ENCODE measurements at places on chromosomes 3 and 15.

DNA sequence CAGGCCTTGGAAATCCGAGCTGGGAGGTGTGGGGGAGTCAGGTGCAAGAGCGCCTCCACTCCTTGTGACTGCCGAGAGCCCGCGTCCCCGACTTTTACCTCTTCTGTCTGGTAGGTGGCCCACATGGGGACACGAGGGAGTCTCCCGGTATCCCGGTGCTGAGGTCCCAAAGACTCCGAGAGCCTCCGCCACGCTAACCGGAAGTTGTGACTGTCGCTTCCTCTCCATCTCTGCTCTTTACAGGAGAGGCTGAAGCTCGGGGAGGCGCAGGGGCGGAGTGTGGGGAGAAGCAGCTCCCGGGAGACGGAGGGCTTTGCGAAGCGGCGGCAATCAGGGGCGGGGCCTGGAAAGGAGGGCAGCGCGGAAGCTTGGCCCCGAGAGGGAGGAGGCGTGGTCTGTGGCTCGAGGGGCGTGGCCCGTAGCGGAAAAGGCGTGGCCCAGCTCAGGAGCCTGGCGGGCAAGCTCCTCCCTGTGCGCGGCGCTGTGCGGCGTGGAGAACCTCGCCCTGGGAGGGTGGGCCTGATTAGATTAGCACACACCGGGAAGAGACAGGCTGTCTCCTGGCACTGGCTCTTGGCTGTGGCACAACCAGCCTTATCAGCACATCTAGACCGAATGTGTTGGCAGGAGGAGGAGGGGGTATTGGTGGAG is 143.9 kb downstream of the GABRB3 start:
- no peak for DNase-seq

DNA sequence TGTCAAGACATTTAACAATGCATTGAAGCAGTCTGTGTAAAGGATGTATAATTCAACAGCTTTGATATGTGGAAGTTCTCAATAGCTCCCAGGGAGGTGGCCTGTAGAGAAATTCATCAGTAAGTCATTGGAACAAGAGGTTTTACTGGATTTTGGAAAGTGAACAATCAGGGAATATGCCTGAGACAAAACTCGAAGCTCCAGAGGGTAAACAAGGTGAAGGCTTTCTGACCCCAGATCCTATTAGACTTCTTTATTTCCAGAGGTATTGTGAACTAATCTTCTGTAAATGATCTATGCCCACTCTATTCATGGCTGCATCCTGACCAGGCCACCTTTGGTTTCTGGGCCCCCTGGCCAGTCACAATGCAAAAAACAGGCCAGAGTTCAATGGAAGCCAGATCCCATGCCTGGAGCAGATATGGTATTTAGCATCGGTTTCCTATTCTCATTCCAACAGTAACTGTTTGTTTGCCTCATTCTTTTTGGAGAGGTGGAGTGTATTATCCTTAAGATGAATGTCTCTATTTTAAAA is 177.3 kb downstream of the SATB1 start:
- DNase-seq: no peak

GRCh38 chr3:45491344-45491743 is 103.0 kb downstream of the LARS2 start:
- DNase-seq: no peak

- DNase-seq: no peak
These were observed 880 bp downstream of the NISCH start for GRCh38 chr3:52456169-52456799.

DNA sequence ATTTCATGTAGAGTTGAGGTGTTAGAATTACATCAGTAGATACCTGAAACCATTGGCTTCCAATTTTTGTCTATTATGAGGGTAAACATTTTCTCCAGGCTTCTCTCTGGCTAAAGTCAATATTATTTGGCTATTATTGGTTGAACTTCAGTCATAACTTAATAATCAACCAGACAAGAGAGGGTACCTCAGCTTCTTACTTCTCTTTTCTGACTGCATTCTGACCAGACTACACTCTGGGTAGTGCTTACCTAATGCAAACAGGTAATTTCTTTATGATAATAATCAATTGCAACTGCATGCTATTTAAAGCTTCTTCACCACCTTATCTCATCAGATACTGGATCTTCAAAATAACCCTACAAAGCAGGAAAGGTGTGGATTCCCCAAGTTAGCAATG is 85.1 kb downstream of the ANP32A start:
- DNase-seq: no peak

GRCh38 chr3:149717391-149718056 is 34.8 kb downstream of the COMMD2 start:
- DNase-seq: no peak

DNA sequence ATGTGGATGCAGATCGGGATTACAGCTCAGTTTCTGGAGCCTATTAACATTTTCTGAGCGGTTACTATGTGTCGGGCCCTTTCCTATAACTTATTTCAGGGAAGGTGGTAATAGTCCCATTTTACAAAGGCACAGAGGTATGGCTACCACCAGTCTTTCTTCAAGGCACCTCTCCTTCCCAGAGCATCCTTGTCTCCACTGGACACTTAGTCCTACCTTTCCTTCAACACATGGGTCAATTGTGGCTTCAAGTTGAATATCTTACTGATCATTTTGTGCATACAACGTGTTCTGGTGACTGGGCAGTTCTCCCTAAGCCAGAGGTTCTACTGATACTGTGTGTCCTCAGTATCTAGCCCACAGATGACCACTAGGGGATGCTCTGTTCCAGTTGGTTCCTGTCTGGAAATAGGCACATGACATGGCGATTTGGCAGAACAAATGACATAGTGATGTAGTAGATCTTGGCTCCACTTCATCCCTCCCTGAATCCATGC is 60.7 kb upstream of the CMTM8 start:
- no peak for DNase-seq

GRCh38 chr3:62134061-62134496 is 239.3 kb downstream of the FEZF2 start:
- DNase-seq: no peak

- DNase-seq: no peak
These were observed 6.2 kb downstream of the PAK6 start for GRCh38 chr15:40244961-40245523.

GRCh38 chr3:38826001-38826400 is 10.0 kb upstream of the SCN10A start:
- no peak for DNase-seq

DNA sequence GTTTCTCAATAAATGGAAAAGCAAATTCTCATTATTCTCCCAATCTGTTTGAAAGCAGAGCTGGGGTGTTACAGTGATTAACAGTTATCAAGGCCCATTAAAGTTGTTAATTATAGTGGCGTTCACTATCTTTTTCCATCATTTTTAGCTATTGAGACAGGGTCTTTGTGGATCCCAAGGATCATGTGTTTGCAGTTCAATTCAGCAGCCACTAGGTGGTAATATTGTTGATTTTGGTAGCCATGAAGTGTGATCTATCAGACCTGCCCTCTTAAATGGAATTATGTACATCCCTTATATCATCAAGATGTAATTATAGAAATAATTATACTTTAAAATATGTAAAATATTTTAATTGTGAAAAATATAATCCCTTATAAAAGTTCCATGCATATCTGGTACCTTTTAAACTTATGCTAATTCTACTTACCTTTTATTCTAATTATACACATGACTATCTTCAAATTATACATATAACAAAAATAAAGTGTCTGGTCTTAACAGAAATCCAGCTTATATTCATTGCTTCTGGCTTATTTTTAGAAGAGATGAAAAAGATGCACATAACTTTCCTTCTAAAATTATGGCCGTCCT is 126.4 kb downstream of the GREM1 start:
- DNase-seq: no peak

GRCh38 chr3:7290077-7290825 is 429.3 kb downstream of the GRM7 start:
- DNase-seq: no peak

- peak; percentile 28 for DNase-seq
These were observed 703 bp downstream of the PEAK1 start for GRCh38 chr15:77418966-77419835.

DNA sequence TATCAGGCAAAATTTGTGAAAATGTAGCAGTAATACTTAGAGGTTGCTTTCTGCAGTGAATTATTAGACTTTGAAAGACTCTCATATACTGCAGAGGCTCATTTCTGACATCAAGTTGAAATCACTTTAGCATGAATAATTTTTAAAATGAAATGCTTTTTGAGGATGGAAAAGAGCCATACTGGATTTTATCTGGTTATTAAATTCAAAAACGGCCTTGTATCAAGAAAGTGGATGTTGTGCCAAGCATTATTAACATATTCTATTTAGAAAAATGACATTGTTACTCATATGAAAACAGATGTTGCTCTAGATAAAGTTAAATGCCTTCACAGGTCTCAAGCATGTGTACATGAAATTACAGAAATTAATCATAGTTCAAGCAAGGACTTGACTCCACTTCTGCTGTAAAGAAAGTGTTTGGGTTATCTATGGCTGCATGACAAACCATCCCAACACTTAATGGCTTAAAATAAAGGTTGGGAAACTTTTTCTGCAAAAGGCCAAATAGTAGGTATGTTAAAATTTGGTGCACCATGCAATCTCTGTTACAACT is 64.5 kb upstream of the ZNF280D start:
- no peak for DNase-seq

DNA sequence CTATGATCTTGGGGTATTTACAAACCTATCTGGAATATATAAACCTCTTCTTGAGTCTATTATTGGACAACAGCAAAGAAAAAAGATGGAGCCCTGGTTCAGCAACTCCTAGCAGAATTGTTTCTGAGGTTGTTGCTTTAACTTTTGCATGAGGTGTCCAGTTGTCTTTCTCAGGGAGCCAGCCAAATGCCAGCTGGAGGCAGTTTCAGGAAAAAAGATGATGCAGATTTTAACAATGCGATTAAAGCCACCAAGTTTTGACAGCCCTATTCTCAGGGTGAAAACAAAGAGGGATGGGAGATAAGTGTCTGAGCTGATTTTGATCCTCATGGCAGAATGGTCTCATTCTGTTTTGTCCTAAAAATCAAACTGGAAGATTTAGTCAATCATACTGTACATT is 181.6 kb upstream of the RASGRP1 start:
- no peak for DNase-seq

DNA sequence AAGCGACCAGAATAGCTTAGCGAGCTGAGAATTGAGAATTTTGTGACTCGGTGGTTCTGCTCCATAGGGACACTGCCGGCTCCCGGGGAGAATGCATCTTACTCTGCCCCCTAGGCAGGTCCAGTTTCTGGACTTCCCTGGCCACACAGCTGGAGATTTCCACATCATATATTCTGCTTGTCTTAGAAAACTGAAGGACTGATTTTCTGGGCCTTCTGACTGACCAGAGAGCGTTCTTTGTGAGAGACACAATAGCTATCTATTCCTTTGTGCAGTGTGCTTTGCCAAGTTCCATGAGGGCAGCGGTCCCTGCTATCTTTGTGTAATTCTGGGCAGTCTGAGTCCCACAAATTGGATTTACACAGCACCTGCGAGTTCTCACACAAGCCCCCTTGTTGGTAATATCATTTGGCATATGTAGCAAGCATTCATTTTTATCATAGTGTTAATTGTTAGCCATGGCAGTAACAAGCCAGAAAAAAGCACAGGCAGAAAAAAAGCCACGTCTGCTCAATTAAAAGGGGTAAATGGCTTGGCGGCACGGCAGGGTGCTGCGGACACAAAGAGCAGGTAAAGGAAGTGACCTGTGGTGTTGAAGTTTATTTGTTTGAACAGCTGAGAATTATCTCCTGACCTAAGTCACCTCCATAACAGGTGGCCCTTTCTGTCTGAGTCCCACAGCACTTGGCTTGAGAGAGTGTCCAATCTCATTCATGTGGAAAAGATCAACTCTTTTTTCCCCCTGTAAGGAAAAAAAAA is 688.7 kb downstream of the TUSC7 start:
- DNase-seq: no peak

GRCh38 chr3:179558742-179559364 is 3.9 kb upstream of the ACTL6A start:
- no peak for DNase-seq

DNA sequence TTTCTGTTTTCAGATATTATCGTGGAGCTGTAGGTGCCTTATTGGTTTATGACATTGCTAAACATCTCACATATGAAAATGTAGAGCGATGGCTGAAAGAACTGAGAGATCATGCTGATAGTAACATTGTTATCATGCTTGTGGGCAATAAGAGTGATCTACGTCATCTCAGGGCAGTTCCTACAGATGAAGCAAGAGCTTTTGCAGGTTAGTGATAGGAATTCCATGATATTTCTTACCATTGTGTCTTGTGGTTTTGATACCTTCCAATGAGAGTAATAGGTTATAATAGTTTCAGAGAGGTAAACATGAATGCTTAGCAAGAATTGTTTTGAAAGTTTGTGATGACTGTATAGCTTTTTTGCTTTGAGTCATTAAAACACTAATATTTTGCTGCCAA is 8.5 kb downstream of the RAB11A start:
- DNase-seq: no peak

Measured in stimulated activated CD8-positive, alpha-beta memory T cell treated with anti-CD3 and anti-CD28 coated beads, Interleukin-4, amount 100 ng/mL, for 4 hours (primary cell).